ENCODE measurements at places on chromosomes 2 and 18.

- DNase-seq, result no peak
Observed at GRCh38 chr2:236545814-236546480, 23.7 kb upstream of the ACKR3 start.

DNA sequence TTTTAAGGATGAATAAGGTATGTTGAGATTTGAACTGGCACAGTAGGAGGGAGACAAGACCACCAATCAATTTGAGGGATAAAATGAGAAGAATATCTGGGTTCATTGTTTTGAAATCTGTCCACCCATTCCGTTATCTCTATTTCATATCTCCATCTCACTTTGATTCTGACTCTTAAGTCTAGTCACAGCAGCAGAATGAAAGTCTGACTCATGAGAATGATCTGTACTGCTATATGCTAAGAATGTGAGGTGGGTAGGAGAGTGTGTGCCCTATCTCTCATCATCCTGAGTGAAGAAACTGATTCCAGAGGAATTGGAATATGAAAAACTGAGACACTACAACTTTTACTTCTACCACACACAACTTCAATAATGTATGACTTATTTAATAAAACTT lies 1994.5 kb upstream of the PIK3C3 start:
- DNase-seq, result peak; percentile 61

DNA sequence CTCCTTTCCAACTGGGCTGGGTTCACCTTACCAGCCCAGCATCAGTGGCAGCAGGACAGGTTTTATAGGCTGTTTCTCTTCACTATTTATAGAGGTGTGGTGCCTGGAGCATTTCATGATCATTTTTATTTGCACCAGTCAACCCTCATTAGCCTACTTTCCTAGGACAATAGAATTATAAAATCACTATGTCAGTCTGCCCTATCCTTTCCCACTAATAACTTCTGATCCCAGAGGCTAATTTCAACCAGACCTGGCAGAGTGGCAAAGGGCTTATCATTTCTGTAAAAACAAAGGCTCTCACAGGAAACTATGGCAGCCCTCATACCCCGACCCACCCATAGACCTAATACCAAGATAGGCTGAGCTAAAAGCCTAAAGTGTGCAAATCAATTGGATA lies 243.5 kb upstream of the TMEFF2 start:
- DNase-seq, result no peak

GRCh38 chr18:22558945-22559385 lies 141.2 kb upstream of the CTAGE1 start:
- peak; percentile 60 for DNase-seq

DNA sequence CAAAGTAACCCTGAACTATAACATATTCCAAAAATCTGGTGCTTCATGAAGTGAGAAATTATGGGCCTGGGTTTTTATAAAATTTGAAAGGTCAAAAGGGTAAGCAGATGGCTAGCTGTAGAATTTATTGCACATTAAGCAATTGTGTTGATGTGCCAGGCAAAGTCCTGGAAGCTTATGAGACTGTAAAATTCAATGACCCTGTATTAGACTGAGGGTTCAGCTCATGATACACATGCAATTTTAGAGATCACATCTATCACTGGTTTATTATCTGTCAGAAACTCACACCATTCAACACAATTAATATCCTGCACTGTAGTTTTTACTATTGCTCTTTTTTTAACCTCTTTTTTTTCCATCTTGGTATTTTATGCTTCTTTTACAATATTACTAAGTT lies 1162.6 kb upstream of the SLC39A10 start:
- DNase-seq, result no peak

DNA sequence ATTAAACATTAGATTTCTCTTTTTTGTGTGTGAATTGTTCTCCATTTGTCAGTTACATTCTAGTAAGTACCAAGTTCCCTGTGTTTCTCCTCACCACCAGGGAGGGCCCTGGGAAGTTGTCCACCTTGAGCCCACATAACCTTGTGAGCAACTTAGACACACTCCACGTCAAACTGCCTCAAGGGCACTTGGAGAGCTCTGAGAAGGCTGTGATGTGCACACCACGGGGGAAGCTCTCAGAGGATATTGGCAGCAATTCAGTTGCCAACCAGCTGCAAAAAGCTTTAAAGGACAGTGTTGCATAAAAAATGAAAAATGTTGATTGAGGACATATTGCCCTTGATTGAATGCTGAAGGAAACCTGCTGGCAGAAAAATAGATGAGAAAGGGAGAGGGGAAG lies 743.6 kb downstream of the RNF144A start:
- no peak for DNase-seq

DNA sequence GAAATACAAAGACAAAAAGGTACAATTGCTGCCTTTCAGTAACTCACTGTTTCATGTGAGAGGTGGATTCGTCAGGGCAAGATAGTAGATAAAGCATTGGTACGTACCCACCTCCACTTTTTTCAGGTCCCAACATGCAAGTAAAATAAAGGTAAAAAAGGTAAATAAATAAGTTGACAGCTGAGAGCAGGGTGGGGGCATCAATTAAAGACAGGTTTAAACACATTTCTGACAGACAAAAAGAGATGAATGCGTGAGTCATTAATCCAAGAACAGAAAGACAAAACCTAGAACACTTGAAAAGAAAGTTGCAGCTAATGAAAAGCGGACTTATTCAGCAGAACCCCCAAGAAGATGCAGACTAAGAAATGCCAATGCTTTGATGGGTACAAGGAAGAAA lies 979.6 kb upstream of the CDH2 start:
- no peak for DNase-seq

Measured in fibroblast of skin of right quadriceps (primary cell).